Left ventricle myocardium inferior (tissue), 1 donor: ENCODE measurements at places on chromosomes 1 and 21. TPM values are rescaled to one million over a fixed set of nuclear protein-coding genes. Genes with fewer than 3 reads are reported as not detected.

Gene KISS1
- not detected for total RNA-seq

Gene C8A
- not detected for total RNA-seq

DNA sequence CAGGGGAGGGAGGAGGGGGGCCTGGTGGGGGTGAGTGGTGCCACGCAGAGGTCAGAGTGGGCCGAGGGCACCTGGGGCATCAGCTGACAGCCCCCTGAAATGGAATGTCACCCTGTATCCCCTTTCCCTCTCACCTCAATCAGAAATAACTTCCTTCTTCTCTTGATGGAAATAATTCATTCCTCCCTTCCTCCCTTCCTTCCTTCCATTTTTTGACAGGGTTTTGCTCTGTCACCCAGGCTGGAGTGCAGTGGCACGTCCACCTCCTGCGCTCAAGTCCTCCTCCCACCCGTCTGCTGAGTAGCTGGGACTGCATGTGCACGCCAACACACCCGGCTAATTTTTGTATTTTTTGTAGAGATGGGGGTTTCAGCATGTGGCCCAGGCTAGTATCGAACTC is 48.4 kb upstream of the LRRC3 start:
- DNase-seq = no peak

DNA sequence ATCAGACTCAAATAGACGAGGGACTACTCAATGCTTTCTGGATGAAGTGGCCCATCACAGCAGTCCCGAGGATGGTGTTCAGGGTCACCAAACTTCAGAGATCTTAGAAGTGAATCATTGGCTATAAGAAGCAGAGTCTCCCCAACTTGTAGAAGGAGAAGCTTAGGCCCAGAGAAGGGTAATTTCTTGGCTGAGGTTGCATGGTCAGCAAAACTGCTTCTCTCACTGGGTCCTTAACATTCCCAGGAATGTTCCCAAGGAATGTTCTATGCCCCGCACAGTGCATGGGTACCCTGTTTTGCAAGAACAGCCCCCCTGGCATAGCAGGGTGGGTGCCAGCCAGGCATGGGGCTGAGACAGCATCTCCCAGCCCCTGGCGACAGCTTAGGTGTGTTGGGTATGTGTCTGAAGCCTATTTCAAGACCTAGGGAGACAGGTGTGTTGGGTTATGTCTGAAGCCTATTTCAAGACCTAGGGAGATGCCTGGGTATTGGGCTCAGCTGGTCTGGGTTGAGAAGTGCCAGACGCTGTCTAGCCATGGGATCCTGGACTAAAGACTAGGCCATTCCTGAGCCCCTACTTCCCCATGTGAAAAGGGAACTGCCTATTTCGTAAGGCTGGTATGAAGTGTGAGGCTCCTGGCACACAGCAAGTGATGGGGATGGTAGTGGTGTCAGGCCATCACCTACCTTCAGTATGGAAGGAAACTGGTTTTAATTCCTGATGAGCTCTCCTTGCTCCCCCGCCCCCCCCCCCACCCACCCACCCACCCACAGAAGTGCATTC is 26.1 kb downstream of the PADI6 start:
- no peak for DNase-seq

Gene PLPP3
- total RNA-seq = 101 TPM

- peak; percentile 67 for DNase-seq
Observed at GRCh38 chr1:234722904-234723720, 113.1 kb upstream of the IRF2BP2 start.

DNA sequence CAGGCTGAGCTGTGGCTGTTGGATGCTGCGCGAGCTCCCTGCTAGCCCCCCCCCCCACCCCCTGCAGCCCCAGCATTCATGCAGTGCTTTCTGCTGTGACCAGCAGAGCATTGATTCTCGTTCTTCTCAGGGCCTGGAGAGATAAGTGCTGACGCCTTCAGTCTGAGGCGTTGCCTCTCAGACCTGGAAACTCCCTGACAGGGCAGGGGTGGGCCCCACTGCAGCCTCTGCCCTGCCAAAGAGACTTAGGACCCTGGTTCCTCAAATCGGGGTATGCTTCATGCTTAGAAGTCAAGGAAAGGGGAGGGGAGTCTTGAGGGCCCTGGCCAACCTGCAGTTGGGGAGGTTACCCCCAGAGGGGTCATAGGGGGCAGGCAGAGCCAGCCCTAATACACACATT is 38.5 kb downstream of the PTPRF start:
- DNase-seq = no peak

- no peak for DNase-seq
Observed at GRCh38 chr1:147736883-147737282, 23.5 kb downstream of the GJA5 start.

DNA sequence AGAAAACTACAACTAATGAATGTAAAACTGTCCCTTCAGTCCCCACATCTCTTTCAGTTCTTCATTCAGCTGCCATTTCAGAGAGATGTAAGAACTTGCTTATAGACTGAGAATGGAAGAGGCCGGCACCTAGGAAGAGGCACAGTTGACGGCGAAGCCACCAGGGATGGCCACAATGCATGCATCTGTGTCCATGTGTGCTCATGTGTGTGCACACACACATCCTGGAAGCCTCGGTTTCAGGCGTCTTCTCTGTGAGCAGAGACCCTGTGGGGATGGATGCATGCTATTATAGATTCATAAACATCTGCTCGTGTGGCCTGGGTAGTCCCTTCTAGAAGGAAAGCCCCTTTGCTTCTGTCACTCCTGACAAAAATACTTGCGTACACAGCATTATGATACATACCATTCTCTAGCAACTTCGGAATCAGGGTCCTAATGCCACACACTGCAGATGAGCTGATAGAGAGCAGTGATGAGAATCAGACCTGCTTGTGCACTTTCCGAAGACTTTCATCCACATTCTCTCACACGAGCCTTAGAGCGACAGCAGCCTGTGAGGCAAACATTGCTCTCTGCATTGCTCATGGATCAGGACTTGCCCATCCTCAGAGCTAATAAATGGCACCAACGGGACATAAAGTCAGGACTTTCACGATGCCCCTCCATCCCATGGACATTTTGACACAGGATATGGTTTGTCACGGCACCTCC is 12.4 kb upstream of the GPR61 start:
- DNase-seq = no peak

Gene ERICH3
- total RNA-seq = not detected

GRCh38 chr1:92953491-92953890 is 7.8 kb downstream of the DIPK1A start:
- no peak for DNase-seq

Gene CD34
- 69.6 TPM for total RNA-seq

GRCh38 chr21:23936224-23936623 is 1671.1 kb downstream of the MRPL39 start:
- DNase-seq = no peak

- DNase-seq = no peak
Observed at GRCh38 chr1:6303397-6304012, 42.6 kb upstream of the GPR153 start.

DNA sequence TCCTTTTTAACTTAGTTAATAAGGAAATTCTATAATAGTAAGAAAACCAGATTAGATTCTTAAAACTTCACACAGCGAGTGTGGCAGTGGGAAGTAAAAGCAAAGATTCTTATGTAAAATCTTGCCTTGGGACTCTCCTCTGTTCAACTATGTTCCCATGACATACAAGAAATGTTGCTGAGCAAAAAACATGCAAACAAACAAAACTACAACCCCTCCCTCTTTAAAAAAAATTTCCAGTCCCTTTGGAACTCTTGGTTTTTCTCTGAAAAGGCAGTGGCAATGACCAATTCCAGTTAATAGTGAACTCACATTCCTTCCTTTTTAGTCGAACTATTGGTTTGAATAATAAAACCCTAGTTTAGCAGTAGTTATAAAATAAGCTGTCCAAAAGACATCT is 453.1 kb upstream of the ZRANB2 start:
- DNase-seq = no peak

Gene UBL4B
- not detected for total RNA-seq

- DNase-seq = no peak
Observed at GRCh38 chr1:186375929-186376319, 286 bp downstream of the ODR4 start.

Gene MANEAL
- 1.9 TPM for total RNA-seq

- no peak for DNase-seq
Observed at GRCh38 chr1:233432916-233433315, 105.4 kb downstream of the MAP3K21 start.
